T1000 (cell line): ENCODE measurements at places on chromosomes 1 and 21.

DNA sequence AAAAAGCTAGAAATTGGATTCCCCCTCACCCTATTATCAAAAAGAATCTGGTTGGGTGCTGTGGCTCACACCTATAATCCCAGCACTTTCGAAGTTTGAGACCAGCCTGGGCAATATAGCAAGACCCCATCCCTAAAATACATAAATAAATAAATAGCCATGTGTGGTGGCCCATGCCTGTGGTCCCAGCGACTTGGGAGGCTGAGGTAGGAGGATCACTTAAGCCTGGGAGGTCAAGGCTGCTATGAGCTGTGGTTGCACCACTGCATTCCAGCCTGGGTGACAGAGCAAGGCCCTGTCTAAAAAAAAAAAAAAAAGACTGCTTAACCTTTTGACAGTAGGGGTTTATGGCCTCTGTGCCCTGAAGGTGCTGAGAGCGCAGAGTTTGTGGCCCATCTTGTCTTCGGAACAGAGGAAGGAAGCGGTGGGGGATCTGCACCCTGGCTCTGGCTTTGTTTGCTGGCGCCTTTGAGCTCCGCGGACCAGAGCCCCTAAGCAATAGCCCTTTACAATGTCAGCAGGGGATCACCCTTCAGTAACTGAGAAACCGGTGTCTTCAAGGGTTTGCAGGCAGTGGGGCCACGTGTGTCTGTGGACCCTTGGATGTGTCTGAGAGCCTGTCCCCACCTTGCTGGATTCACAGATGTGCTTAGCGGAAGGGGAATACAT is 22.1 kb downstream of the SLC2A7 start:
- no peak for DNase-seq

GRCh38 chr1:155420788-155421187 is 100.1 kb downstream of the RUSC1 start:
- DNase-seq, result no peak

- DNase-seq, result no peak
Observed at GRCh38 chr1:212587888-212588510, 20.6 kb upstream of the ATF3 start.

- DNase-seq, result peak; percentile 45
Observed at GRCh38 chr1:2229037-2229864, 1.1 kb downstream of the SKI start.

- DNase-seq, result no peak
Observed at GRCh38 chr1:32540605-32541004, 1.4 kb downstream of the ZBTB8A start.

DNA sequence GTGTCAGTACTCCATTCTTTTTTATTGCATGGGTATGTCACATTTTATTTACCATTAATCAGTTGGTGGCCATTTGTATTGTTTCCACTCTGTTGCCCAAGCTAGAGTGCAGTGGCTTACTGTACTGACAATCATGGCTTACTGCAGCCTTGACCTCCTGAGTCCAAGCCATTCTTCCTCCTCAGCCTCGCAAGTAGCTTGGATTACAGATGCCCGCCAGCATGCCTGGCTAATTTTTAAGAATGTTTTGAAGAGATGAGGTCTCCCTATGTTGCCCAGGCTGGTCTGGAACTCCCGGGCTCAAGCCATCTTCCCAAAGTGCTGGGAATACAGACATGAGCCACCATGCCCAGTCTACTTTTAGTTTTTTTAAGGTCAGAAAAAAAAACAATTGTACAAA is 813 bp upstream of the SFT2D2 start:
- no peak for DNase-seq
